ENCODE measurements at places on chromosomes 3 and 15.

DNA sequence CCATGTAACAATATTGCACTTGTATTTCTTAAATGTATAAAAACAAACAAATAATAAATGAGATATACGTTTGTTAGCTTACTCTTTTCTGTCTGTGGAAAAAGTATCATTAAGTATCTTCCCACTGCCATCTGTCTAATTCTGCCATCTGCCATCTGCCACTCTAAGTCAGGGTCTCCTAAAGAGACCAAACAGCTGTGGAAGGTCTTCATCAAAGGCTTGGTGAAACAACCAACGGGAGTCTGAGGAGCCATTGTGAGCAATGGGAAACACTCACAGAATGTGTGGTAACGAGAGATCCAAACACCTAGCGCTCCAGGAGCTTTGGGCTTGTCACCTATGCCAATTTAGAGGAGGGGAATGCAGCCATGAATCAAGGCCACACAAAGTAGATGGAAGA, 28.7 kb upstream of the PFN2 start:
- DNase-seq, result no peak

GRCh38 chr3:190340071-190340470, 17.8 kb upstream of the CLDN1 start:
- DNase-seq, result no peak

DNA sequence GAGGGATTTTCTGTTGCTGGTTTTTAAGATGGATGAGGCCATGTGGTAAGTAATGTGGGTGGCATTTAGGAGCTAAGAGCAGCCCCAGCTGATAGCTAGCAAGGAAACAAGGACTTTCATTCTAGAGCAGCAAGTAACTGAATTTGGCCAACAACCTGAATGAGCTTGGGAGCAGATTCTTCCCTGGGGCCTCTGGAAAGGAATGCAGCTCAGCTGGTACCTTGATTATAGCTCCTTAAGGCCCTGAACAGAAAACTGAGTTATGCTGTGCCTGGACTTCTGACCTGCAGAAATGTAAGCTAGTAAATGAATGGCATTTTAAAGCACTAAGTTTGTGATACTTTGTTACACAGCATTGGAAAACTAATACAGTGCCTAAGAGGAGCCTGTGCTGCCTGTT, 565.5 kb downstream of the PDCD6IP start:
- no peak for DNase-seq

- DNase-seq, result no peak
Observed at GRCh38 chr3:182041668-182042291, 330.1 kb downstream of the SOX2 start.

DNA sequence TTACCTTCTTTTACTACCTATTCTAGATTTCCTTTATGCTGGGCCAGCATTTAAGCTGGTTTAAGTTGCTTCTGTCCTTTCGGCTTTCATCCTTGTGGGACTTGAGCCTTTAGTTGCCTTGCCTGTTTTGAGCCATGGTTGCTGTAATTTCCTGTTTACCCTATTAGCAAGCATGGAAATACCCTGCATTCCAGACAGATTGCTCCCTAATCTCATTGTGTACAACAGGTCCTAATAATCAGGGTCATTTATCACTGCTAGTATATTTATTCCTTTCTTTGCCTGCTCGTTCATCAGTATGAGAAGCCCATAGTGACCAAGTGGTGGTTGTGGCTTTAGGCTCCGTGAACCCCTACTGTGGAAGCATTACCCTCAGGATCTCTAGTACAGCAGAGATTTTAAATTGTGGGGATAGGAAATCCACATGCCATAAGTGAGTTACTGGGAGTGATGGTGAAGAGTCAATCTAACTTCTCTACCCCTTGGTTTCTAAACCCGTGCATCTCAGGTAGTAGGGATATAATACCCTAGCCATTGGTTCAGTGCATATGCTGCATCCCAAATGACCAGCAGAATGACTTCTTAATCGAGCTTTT, 31.9 kb downstream of the NCK1 start:
- DNase-seq, result no peak

GRCh38 chr15:59792359-59792758, 103.2 kb upstream of the BNIP2 start:
- DNase-seq, result no peak

DNA sequence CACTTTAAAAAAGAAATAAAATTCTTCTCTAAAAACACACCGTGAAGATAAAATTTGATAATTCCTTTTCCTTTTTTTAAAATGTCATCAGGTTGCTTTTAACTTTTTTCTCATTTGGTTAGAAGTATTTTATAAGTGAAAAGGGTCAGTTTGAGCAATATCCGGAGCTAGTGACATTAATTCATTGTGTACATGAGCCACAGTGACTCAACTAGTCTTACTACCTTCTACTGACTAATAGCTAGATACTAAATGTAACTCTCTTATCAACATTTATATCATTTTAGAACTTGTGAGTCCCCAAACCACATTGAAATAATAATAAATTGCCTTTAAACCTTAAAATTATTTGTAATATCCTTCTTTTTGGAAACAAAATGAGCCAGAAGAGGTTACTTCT, 101.2 kb upstream of the ZBTB20 start:
- no peak for DNase-seq

GRCh38 chr15:67641453-67641852, 99.0 kb downstream of the MAP2K5 start:
- no peak for DNase-seq

DNA sequence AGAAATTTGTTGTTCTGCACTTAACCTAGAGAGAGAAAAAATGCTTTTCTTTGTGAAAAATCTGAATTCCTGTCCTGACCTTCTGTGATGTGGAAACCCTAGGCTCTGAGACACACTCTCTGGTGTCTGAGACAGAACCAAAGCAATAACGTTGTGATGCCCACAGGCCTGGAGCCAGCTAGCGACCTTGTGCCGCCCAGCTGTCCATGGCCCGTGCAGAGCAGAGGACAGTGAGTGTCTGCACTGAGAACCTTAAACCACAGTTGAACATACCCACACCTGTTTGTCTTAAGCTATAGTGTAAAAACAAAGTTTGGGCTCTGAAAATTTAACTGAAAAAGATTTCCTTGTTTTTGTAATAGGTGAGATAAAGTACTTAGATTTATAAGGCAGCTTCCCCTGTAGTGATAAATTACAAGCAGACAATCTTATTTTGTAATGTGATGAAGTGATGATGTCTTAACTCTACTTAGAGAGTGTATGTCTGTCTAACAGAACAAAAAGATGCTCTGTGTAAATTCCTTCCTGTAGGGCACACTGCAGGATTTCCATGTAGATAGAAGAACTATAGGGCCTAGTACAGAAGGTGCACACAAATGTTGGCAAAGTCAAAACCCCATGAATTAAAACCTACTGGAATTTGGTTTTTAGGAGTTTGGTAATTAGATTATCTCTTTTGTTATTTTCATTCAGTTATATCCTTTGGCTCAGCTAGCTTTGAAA, 62.7 kb downstream of the SNRK start:
- DNase-seq, result no peak

GRCh38 chr3:52205727-52206372, 7.9 kb downstream of the ALAS1 start:
- no peak for DNase-seq

DNA sequence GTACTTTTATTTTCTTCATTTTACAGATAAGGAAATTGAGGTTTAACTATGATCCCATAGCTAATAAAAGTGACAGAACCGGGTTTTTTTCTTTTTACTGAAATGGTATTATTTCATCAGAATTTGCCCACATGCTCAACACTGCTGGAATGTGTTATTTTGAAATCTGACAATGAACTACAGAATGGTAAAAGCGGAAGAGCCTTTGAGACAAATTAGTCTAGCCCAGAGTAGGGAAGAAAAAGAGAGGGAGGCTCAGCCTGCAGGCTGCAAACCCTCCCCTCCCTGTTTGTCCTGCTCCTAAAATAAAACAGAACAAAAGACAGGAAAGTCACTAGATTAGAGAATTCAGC, 100.3 kb upstream of the LIPC start:
- no peak for DNase-seq

GRCh38 chr15:90620379-90621067, 90.8 kb downstream of the CRTC3 start:
- no peak for DNase-seq

DNA sequence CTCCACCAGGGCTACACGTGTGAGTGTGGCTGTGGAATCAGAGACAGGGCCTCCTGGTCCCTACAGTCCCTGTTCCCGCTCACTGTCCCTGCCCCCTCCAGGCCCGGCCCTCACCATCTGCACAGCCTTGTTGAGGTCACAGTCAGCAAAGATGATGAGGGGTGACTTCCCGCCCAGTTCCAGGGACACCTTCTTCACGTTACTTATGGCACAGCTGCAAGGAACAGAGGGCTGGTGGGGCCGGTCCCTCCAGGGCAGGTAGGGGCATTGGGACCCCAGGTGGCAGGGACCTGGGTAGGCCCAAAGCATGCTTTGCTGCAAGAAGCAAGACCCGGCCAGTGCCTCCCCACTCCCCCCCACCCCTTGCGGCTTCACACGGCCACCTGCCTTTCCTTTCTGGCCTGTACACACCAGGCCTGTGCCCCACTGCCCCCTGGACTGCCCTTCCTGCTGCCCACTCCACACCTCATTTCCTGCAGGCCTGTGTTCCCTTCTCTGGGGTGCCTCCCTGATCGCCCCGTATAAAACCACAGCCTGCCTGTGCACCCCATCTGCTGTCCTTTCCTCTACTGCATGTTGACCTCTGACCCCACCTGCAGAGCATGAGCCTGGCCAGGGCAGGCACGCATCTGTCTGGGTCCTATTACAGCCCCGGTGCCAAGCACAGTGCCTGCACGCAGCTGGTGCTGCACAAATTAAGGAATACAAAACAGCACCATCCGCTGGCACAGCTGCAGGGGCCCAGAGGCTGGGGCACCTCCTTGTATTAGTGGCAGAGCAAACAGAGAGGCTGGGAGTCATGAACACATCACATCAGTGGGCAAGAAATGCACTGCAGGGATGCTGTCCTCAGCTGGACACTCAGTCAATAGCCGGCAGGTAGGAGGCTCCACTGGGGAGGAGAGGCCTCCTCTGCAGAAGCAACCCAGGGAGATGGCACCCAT, 30.8 kb upstream of the SLC41A3 start:
- no peak for DNase-seq

GRCh38 chr3:132682201-132682600, 22.1 kb downstream of the UBA5 start:
- DNase-seq, result no peak

DNA sequence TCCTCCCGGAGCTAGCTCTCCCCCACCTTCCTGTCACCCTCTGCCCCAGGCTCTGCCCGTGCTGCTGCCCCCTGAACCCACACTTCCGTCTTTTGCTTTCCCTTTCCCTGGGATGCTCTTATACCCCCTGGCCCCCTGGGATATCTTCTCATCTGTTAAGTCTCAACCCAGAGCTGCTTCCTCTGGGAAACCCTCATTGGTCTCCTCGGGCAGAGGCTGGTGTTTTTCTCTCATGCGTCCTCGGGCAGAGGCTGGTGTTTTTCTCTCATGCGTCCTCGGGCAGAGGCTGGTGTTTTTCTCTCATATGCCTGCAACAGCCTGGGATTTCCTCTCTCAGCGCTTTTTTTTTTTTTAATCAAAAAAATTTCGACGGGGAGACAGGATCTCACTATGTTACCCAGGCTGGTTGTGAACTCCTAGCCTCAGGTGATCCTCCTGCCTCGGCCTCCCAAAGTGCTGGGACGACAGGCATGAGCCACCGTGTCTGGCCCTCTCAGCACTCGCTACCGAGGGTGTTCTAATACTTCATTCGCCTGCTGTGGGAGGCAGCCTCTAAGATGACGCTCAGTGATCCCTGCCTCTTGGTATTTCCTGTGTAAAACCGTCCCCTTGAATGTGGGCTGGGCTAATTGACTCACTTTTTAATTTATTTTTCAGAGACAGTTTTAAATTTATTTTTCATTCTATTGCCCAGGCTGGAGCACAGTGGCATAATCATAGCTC, 62.7 kb upstream of the TFRC start:
- no peak for DNase-seq

GRCh38 chr3:170257145-170257544, 34.9 kb downstream of the PRKCI start:
- no peak for DNase-seq

GRCh38 chr15:61564785-61565184, 335.7 kb upstream of the RORA start:
- no peak for DNase-seq

- no peak for DNase-seq
Observed at GRCh38 chr15:92937901-92938300, 37.8 kb downstream of the CHD2 start.

- DNase-seq, result no peak
Observed at GRCh38 chr3:124297062-124297980, 305.4 kb upstream of the ROPN1 start.

- no peak for DNase-seq
Observed at GRCh38 chr15:47750030-47750739, 32.9 kb downstream of the SEMA6D start.

DNA sequence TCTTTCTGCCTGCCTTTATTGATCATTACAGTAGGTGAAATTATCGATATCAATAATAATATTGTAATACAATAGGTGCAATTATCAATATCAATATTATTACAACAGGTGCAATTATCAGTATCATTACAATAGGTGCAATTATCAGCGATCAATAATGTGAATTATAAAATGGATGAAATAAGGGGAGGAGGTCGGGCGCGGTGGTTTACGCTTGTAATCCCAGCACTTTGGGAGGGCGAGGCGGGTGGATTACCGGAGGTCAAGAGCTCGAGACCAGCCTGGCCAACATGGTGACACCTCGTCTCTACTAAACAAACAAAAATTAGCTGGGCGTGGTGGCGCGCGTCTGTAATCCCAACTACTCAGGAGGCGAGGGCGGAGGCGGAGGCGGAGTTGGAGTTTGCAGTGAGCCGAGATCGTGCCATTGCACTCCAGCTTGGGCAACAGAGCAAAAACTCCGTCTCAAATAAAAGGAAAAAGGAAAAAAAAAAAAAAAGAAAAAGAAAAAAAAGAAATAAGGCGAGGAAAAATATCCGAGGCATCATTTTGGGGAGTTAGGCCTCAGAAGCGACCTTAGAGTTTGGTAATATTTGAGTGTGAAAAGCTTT, 611 bp upstream of the BNIP2 start:
- DNase-seq, result no peak

GRCh38 chr3:36792342-36792741, 28.0 kb upstream of the DCLK3 start:
- no peak for DNase-seq

DNA sequence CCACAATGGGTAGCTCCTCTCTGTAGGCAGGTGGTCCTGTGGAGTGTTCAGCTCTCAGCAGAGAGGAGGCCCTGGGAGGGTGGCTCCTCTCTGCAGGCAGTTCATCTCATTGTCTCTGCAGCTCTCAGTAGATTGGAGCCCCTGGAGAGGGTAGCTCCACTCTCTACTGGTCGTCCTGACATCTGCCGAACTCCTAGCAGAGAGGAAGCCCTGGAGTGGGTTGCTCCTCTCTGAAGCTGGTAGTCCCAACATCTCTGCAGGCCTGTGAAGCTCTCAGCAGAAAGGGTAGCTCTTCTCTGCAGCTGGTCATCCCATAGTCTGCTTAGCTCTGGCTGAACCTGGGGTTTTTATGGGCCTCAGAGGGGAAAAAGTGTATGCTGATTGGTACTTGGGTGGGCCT, 50.8 kb downstream of the EFCAB12 start:
- no peak for DNase-seq

DNA sequence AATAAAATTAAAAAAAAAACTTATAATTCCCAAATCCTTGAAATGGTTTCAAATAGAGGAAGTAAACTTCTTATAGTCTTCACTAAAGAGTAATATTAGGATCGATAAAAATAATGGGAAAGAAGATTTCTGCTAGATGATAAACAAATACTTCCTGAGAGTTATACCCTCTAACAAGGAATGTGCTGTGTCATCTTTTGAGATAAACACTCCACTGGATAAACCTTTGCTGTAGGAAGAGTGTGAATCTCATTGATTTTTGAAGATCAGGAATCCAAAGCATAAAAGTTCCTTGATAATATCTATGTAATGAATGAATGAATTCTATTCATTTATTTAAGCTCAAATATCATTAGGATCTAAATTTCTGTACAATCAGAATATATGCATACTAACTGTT, 161.0 kb upstream of the GBE1 start:
- DNase-seq, result no peak
